ENCODE measurements at places on chromosomes 6 and 20.

DNA sequence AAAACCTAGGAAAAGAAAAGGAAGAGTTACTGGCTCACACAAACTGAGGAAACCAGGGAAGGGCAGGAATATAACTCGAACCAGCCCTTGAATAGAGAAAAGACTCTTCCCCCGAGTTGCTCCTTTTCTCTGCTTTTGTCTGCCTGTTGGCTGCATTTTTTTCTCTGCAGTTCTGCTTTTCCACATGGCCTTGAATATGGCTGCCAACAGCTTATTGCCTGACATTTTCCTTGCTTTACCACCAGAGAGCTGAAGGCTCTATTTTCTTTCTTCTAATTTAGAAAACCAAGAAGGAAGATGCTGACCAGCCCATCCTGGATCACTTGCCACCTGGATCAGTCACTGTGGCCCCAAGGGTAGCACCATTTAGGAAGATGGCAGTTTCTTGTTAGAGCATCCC, 164.8 kb upstream of the MAN1A1 start:
- no peak for DNase-seq

- no peak for DNase-seq
These were observed 266.8 kb downstream of the CD83 start for GRCh38 chr6:14384175-14384949.

DNA sequence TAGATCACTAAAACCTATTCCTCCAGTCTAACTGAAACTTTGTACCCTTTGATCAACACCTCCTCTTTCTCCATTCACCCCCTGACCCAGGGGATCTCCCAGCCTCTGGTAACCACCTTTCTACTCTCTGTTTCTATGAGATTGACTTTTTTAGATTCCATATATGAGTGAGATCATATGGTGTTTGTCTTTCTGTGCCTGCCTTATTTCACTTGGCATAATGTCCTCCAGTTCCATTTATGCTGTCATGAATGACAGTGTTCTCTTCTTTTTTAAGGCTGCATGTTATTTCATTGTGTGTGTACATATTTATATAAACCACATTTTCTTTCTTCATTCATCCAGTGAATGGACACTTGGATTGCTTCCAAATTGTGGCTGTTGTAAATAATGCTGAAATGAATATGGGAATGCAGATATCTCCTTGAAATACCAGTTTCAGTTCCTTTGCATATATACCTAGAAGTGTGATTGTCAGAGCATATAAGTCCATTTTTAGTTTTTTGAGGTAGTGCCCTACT, 57.7 kb downstream of the DHX35 start:
- no peak for DNase-seq

- DNase-seq, result no peak
These were observed 4.4 kb upstream of the CCDC28A start for GRCh38 chr6:138769102-138769676.

GRCh38 chr6:160055378-160055777, 66.2 kb upstream of the SLC22A1 start:
- no peak for DNase-seq

GRCh38 chr6:53524455-53524815, 20.5 kb downstream of the GCLC start:
- no peak for DNase-seq

DNA sequence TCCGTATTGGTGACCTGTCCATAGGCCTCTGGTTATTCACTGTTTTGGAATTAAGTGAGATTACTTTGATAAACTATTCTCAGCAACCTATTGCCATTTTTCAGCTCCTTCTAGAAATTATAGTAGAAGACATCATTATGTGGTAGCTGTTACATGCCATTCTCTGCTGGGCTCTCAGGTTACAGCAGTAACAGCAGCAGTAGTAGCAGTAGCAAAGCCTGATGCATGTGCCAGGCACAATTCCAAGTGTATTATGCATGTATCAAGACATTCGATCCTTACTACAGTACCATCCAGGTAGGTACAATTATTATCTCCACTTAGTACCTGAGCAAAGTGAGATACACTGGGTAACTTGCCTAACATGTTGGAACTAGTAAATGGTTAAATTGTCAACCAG, 74.3 kb downstream of the RPS12 start:
- DNase-seq, result no peak

- no peak for DNase-seq
These were observed 14.0 kb downstream of the GMDS start for GRCh38 chr6:2231438-2231837.

DNA sequence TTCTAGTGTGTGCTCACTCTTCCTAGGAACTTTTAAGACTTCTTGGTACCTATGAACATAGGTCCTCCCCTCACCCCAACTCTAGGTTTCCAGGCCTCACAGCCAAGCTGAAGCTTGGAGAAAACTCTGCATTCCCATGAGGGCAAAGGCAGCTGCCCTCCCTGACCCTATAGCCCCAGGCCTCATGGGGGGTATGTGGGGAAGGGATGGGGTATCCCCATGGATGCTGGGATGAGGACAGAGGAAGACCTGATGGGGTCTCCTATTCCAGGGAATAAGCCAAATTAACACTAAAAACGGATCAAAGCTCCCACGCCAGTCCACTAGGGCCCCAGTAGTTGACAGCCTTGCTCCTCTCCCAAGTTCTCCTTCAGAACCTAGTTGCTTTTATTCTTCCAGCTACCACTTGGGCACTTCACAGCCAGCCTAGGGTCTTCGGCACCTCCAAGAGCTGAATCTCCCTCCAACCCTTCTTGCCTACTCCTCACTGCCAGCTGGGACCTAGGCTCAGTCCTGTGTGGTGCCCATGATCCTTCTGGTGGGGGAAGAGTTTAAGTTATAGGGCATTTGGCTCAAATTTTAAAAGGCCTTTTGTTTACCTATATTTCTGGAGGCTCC, 7.8 kb downstream of the TP53INP2 start:
- DNase-seq, result no peak

GRCh38 chr6:33651403-33651802, 30.3 kb downstream of the ITPR3 start:
- DNase-seq, result no peak

GRCh38 chr6:141133346-141133745, 999.4 kb upstream of the GJE1 start:
- no peak for DNase-seq

DNA sequence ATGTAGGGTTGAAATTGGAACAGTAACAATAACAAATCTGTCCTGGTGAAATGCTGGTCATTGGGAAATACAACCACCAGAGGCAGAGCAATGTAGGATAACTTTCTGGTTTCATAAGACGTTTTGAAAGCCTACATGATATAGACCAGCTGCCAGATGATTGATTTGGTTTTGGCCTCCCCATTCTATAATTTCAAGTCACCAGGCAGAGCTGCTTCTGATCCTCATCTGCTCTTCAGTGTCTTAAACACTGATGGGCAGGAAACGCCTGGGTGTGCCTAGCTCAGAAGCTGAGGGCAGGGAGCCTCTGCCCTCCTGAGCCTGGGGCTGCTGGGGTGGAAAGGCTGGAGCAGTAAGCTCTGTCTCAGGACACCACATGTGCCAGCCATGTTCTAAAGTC, 24.5 kb downstream of the DHX35 start:
- DNase-seq, result no peak

DNA sequence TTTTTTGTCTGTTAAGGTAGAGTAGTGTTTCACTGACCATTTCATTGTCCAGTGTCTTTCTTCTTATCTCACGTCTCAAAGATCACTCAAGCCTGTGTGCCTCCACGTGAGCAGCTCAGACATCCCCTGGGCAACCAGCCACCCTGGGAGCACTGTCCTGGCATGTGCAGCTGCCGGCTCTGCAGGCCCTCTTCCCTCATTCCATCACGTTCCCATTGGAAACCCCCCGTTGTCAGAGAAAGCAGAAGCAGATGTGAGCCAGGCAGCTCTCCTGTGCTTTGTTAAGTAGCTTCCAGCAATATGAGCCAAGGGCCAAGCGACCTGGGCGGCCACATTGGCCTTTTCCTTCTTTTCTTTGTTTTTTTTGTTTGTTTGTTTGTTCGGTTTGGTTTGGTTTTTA, 233.2 kb upstream of the SYNDIG1 start:
- DNase-seq, result no peak

DNA sequence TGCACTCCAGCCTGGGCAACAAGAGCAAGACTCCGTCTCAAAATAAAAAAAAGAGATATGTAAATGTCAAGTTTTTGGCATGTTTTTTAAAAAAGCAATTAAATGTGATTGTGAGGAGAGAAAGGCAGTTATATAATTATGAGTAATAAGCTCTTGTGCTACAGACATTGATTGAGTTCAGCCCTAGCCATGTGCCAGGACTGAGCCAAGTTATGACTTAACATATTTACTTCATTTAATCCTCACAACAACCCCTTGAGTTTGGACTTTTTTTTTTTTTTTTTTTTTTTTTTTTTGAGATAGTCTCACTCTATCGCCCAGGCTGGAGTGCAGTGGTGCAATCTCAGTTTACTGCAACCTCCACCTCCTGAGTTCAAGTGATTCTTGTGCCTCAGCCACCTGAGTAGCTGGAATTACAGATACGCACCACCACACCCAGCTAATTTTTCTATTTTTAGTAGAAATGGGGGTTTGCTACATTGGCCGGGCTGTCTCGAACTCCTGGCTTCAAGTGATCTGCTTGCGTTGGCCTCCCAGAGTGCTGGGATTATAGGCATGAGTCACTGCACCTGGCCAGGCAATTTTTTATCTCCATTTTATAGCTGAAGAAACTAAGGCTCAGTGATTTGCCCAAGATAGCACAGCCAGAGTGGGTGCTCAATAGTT, 15.0 kb upstream of the CSE1L start:
- DNase-seq, result no peak

DNA sequence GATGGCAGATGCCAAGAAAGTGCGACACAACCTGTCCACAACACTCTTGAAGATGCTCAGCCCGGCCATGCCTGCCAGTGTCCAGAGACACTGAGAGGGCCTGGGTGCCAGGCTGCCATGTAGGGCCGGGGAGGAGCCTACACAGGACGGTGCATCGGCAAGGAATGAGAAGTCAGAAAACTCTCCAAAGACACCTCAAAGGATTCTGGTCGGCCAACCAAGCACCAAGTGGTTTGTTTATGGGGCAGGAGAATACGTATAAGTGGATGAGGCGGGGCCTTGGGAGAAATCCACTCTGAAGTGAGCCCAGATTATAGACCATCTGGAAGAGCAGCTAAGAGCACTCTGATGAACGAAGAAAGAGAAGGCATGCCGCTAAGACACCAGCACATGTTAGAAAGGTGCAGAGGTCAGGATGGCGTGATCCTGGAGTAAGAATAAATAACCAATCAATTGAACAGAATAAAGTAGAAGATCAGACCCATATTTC, 120.7 kb upstream of the FOXQ1 start:
- DNase-seq, result no peak

GRCh38 chr20:32930701-32931100, 72.0 kb downstream of the EFCAB8 start:
- DNase-seq, result no peak

DNA sequence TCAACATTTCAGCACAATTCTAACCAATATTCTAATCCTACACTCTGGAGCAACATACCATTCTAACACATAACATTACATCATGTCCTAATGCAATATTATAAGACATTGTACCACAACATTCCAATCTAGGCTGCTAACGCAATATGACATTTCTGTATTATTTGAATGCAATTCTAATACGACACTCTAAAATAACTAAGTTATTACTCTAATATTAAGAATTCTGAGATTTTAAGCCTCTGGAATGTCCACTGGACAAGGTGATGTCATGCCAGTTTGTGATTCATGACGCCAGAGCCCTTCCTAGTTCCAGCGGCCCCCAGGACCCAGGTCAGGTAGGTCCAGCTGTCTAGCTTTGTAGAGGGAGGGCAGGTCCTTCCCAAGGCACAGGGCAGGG, 69.7 kb upstream of the SIRPA start:
- DNase-seq, result no peak

DNA sequence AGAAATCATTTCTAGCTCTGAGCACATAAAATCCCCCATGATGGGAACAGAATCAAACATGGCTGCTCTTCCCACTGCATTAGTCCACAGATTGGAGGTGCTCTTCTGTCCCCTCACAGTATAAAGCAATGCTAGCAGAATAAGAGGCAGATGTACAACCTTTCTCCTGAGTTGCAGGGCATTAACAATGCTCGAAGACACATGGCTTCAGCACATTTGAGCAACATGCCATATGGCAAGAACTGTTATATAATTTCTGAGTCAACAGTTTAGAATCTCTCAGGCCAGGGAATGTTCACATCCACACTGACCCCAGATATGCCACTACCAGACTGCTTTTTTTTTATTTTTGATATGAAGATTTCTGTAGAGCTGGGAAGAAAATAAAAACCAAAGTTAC, 119.6 kb downstream of the KIF13A start:
- DNase-seq, result no peak

DNA sequence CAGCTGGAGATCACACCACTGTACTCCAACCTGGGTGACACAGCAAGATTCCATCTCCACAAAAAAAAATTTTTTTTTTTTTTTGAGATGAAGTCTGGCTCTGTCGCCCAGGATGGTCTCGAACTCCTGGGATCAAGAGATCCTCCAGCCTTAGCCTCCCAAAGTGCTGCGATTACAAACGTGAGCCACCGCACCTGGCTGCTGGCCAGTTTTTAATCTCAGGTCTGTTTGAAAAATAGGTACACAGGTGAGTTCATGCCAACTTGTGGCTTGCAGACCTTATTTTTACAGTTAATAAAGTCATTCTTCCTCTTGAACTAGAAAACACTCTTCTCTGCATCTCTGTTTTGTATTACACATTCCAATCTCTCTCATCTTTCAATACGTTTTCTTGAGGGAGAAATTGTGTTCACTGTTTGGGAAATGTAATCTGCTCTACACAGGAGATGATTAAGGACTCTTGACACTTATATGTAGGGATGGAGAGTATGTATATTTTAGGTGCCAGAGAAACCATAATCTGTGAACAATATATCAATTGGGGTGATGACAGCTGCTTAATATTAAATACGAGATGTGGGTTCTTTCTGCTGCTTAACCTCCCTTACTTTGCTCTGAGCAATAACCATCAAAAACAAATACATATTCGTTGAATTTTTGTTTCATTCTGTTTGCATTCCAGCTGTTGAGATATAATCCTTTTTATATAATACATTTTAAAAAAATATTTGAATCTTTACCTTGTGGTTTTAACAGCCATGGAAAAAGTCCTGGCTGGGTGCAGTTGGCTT, 17.7 kb upstream of the RIPOR3 start:
- DNase-seq, result no peak

DNA sequence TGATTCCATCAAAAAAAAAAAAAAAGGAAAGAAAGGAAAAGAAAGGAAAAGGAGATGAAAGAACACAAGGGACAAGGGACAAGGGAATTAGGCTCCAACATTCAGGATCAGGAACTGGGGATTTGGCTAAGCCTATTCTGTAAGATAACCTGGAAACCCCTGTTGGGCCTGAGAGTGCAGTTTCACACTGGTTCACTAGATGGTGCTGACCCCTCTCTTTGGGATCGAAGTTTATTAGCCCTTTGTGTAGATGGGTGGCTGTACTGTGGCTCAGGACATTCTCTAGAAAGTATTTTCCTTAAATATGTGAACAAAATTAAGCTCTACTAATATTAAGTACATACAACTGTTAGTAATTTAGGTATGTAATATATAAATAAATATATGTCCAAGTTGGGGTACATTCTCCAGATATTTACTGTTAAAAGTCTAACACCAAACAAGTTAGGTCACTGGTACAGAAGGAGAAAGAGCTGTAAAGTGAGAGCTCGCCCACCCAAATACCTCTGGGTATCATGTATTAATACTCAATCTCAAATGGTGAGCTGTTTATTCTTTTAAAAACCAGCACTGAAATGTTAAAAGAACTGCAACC, 6.3 kb downstream of the OR2A4 start:
- DNase-seq, result no peak

- DNase-seq, result no peak
These were observed 55.5 kb upstream of the PDE10A start for GRCh38 chr6:165718491-165718891.
